ENCODE measurements at places on chromosomes 1 and 21.

- no peak for DNase-seq
Measured at GRCh38 chr1:64595871-64596515, 126.1 kb downstream of the CACHD1 start.

- no peak for DNase-seq
Measured at GRCh38 chr1:52057255-52057654, 1.2 kb downstream of the BTF3L4 start.

GRCh38 chr1:162028726-162029125, 5.1 kb upstream of the OLFML2B start:
- no peak for DNase-seq

GRCh38 chr1:67561704-67562113, 123.3 kb upstream of the GADD45A start:
- DNase-seq, result peak; percentile 91

GRCh38 chr1:112325504-112325903, 70.5 kb upstream of the CTTNBP2NL start:
- no peak for DNase-seq

DNA sequence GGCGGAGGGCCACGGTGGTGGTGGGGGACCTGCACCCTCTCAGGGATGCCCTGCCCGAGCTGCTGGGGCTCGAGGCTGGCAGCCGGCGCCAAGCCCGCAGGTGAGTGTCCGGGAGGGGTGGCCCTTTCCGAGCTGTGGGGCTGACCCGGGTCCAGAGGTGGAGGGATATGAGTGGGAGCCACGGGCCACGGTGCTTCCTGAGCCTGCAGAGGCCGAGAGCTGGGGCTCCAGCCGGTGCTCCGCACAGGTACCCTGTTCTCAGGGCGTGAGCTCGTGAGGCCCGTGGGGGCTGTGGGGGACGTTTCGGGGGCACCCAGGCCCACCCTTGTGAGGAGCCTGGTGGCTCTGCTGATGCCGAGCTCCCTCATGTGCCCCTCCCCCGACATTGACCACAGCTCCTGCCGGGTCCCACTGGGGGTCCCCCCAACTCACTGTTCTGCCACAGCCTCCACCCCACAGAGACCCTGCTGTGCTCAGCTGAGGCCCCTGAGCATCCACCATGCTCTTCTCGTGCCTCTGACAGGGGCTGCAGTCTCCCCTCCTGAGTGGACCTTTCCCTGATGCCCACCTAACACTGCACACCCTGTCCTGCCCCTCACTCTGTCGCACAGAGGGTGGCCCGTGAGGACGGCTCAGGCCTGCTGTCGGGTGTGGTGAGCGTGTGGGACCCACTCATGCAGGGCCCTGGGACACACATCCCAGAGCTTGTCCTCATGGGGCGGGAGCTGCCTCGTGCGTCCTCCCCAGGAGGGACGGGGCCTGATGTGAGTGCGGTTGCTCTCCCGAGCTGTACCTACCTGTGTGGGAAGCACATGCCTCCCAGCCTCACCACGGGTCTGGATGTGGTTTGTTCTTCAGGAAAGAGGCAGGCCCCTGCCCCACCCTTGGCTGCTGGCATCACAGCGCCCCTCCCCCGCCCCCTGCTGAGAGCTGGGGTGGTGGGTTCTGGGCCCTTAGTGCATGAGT, 27.5 kb downstream of the SLX9 start:
- no peak for DNase-seq

Measured in RWPE2 (cell line).